Stomach (tissue), 19 donors: ENCODE measurements at places on chromosomes 5 and 9.

- no peak overlapping the region for H3K27ac ChIP-seq
- DNase-seq, result peak; percentile 30
These were observed 372.8 kb upstream of the SLC30A5 start for GRCh38 chr5:68720884-68721610.

GRCh38 chr5:19193631-19194030 lies 794.4 kb downstream of the CDH18 start:
- H3K36me3 ChIP-seq, result no peaks in the 10 kb centered on the region
- no peak overlapping the region for H3K4me3 ChIP-seq
- no peak overlapping the region for H3K27ac ChIP-seq
- H3K27me3 ChIP-seq, result no peaks in the 10 kb centered on the region
- no peak for DNase-seq

DNA sequence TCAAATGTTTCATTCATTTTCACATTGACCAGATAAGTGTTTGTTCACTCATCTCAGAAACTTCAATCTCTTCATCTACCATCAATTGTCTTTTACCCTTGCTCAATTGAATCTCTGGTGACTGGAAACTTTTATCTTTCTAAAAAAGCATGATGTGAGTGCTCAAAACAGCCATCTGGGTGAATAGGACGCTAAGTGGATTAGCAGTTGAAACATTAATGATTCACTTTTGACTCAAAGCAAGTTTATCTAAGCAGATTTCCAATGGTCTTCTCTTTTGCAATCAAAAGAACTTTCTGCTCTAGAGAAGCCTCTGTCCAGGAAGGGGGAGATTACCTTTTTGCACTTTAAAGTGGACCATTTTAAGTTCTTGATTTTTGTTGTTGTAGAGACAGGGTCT lies 22.2 kb downstream of the KLF4 start:
- H3K4me3 ChIP-seq, result no peak overlapping the region
- H3K4me1 ChIP-seq, result peaks cover 16% of the 10 kb centered on the region
- no peaks in the 10 kb centered on the region for H3K36me3 ChIP-seq
- peaks cover 23% of the 10 kb centered on the region for H3K27me3 ChIP-seq
- H3K27ac ChIP-seq, result no peak overlapping the region
- DNase-seq, result no peak

- H3K4me1 ChIP-seq, result no peaks in the 10 kb centered on the region
- H3K27ac ChIP-seq, result no peak overlapping the region
- no peaks in the 10 kb centered on the region for H3K27me3 ChIP-seq
- H3K4me3 ChIP-seq, result no peak overlapping the region
These were observed 78.8 kb upstream of the NFIL3 start for GRCh38 chr9:91502475-91502874.

- H3K4me3 ChIP-seq, result no peak overlapping the region
- H3K27me3 ChIP-seq, result peaks cover 12% of the 10 kb centered on the region
These were observed 36.8 kb downstream of the ROPN1L start for GRCh38 chr5:10478436-10478835.
